Stimulated activated CD8-positive, alpha-beta memory T cell treated with anti-CD3 and anti-CD28 coated beads, Interleukin-15, amount 100 ng/mL, for 48 hours (primary cell): ENCODE measurements at places on chromosomes 12 and 14.

GRCh38 chr12:53251477-53252348, 16.4 kb upstream of the ESPL1 start:
- DNase-seq: peak; percentile 58

- no peak for DNase-seq
Observed at GRCh38 chr14:98293576-98293975, 978.4 kb downstream of the BCL11B start.

GRCh38 chr12:124648710-124649384, 81.4 kb upstream of the NCOR2 start:
- DNase-seq: no peak

GRCh38 chr14:42319996-42320395, 713.3 kb downstream of the LRFN5 start:
- no peak for DNase-seq

- DNase-seq: no peak
Observed at GRCh38 chr12:89983622-89984021, 275.0 kb upstream of the ATP2B1 start.

- no peak for DNase-seq
Observed at GRCh38 chr12:69007855-69008351, 74.9 kb upstream of the CPM start.

GRCh38 chr12:19129486-19130223, at the start of gene PLEKHA5:
PLEKHA5 (plus strand) TSS chr12:19129733; CDS start chr12:19129800, 67 bp downstream.
- DNase-seq: peak; percentile 28

DNA sequence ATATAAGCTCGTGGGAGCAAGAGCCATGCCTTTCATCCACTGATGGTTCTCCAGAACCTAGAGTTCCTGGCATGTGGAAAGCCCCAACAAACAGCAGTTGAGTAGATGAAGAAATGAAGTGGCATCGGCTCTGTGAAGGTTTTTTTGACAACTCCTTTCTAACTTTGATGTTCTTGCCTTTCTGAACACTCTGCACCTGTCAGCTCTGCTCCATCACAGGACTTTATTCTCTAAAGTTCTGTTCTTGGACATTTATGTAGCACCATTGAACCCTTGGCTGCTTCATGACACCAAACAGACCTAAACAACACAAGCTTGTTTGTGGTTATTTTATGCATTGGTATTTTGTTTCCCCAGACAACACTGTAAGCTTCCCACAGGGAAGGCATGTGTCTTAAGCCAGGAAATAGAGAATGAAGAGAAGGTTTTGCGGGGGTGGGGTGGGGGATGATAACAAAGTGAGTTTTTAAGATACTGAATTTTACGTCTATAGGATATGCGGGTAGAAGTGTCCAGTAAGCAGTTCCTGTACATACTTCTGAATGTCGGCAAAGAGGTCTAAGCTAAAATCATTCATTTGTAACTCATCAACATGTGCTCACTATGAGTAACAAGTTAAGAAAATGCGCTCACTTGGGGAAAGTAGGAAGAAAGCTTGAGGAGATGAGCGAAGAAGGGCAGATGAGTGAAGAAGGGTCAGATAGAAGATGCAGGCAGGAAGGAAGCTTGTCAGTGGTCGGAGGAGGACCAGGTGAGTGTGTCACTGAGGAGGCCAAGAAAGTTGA, 146.0 kb upstream of the PLEKHG7 start:
- DNase-seq: no peak

DNA sequence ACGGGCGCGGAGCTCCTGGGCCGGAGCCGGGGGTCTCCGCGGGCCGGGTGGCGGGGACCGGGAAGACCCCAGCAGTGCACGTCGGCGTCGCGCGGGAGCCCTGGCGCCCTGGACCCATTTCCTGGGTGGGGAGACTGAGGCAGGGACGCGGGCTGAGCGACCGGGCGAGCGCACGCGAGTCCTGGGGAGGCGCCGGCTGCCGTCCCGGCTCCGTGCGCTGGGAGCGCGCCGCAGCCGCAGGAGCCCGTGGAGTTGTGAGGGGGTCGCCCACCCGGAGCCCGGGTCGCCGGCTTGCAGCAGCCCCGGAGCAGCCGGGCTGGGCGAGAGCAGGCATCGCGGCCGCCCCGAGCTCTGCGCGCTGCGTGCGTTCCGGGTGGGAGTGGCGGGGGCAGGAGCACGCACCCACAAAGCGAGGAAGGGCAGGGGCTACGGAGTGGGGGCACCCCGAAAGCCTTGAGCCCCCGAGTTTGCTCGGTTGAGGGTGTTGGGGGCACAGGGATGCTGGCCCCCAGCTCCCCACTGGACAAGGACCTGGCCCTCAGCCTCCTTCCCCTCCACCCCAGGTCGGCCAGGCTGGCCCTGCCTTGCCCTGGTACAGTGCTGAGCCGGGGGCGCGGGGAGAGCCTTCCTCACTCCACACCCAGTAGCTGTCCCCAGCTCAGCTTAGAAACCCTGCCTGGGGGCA, 620 bp downstream of the MMP17 start:
- no peak for DNase-seq

- peak; percentile 43 for DNase-seq
Observed at GRCh38 chr12:6345319-6346091, 3.6 kb upstream of the TNFRSF1A start.

- no peak for DNase-seq
Observed at GRCh38 chr12:123393747-123394146, 9.8 kb downstream of the KMT5A start.

- no peak for DNase-seq
Observed at GRCh38 chr14:96653597-96653996, 143.6 kb upstream of the VRK1 start.

- no peak for DNase-seq
Observed at GRCh38 chr12:117408161-117408791, 46.9 kb upstream of the NOS1 start.

- no peak for DNase-seq
Observed at GRCh38 chr12:24615967-24616411, 332.9 kb downstream of the BCAT1 start.

DNA sequence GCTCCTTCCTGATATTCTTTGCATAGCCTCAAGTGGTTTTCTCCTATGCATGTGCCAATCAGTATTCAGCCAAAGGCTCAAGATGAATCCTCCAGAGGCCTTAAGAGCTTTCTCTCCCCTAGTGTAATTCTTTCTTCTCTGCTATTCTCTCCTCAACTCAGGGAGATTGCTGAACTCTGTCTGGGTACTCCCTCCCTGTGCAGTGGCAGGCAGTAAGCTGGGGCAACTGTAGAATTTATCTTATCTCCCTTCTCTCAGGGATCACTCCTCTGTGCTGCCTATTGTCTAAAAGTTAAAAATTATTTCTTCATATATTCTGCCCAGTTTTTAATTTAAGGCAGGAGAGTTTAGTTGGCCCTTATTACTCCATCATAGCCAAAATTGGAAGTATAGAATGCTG, 28.5 kb upstream of the RTRAF start:
- DNase-seq: no peak

DNA sequence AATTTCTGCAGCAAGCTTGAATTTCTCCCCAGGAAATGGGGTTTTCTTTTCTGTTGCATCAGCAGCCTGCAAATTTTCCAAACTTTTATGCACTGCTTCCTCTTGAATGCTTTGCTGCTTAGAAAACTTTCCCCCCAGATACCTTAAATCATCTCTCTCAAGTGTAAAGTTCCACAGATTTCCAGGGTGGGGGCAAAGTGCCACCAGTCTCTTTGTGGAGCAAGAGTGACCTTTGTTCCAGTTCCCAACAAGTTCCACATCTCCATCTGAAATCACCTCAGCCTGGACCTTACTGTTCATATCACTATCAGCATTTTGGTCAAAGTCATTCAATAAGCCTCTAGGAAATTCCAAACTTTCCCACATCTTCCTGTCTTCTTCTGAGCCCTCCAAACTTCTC, 241.6 kb upstream of the TMTC1 start:
- no peak for DNase-seq

GRCh38 chr12:124566997-124567672, at the start of gene NCOR2:
NCOR2 (minus strand) TSS chr12:124567612; CDS start chr12:124495251, 72,361 bp downstream.
- DNase-seq: peak; percentile 29

DNA sequence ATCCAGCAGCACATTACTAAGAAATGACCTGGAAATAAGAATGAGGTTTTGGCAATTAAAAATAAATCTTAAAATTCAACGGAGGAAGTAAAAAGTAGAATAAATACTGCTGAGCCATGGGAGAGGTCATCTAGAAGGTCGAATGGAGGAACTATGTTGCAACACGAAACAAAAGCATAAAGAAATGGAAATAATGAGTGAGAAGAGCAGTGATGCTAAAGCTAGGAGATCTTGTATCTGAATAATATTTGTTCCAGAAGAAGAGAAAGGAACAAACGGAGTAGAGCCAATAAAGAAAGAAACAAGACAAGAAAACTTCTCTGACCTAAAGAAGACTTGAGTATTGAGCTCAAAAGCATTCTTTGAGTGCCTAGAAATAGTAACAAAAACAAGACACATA, 6.6 kb upstream of the KRT7 start:
- no peak for DNase-seq

GRCh38 chr12:5439788-5440300, 7.9 kb downstream of the NTF3 start:
- no peak for DNase-seq

DNA sequence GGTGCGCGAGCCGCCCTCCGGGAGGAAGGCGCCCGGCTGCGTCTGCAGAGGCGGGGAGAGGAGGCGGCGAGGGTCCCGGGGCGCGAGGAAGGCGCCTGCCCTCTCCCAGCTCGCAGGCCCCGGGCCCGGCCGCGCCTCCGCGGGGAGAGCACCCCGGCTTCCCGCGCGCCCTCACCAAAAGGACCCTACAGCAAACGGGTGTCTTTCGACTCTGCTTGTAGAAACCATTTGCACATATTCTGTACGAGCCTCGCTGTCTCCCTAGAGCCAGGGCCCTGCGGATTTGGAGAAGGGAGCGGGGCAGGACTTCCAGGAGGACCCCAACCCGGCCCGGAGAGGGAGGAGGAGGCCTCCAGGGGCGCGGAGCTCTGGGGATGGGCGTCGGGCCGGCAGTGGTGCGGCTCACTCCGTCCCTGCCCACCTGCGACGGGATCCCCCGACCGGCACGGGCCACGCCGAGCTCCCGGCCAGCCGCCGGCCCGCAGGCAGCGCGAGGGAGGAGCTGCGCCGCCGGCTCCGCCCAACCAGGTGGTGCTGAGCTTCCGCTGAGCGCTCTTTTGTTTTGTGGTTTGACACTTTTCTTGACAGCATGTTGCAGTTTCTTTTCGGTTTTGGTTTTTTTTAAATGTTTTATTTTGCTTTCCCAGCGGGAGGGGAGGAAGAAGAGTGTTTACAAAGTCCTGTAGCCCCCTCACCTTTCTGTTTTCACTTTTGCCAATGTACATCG, 103.3 kb upstream of the FKBP4 start:
- peak; percentile 28 for DNase-seq

GRCh38 chr14:77489041-77489440, 9.6 kb downstream of the ISM2 start:
- no peak for DNase-seq

GRCh38 chr12:19719672-19720071, 280.4 kb downstream of the AEBP2 start:
- DNase-seq: no peak

- DNase-seq: no peak
Observed at GRCh38 chr12:1924996-1925683, 6.7 kb upstream of the CACNA2D4 start.

DNA sequence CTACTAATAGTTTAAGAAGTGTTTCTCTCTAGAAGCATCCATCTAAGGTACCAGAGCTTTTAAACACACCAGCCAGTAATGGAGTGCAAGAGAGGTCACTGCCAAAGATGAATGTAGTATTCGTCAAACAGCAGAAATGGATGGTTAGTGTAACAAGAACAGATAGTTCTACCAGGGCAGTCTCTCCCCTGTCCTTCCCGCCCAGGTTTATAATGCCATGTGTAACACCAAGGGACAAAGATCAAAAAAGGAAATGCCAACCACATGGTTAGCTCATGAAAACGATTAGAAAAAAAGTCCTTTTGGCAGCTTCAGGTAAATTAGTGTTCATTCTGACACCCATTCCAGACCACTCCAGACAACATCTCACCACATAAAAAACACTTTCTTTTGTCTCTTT, 100.9 kb downstream of the RPS29 start:
- no peak for DNase-seq

GRCh38 chr14:60710494-60710893, 13.7 kb downstream of the SIX4 start:
- DNase-seq: no peak

- DNase-seq: no peak
Observed at GRCh38 chr12:45789025-45789424, 59.5 kb downstream of the ARID2 start.

GRCh38 chr12:9751204-9752144, 9.2 kb downstream of the CD69 start:
- no peak for DNase-seq

DNA sequence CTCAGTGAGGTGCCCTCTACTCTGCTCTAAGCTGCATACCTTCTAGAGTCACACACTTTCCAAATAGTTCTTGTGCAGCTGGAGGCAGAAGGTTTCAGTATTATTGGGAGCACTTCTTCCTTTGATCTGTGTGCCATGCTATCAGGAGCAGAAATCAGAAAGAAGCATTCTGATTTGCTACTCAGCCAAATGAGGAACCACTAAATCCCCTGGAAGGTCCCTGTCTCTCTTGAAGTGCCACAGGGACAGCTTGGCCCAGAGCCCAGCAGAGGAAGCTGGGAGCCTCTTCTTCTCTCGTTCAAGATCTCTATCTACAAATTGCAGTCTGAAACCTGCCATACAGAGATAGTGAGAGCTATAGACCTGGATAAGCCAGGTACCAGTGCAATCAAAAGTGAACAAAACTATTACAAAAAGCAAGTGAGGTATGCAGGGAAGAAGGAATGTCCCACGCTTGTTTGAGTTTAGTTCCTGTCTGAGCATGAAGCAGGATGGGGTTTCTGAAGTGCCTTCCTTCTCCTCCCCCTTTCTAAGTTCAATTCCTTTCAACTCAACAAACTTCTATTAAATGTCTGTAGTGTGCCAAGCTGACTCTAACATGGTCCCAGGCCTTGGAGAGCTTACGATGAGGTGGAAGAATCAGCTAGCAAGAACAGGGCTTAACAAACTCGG, 100.9 kb upstream of the PARP11 start:
- no peak for DNase-seq

- DNase-seq: no peak
Observed at GRCh38 chr12:124613151-124613585, 45.8 kb upstream of the NCOR2 start.

DNA sequence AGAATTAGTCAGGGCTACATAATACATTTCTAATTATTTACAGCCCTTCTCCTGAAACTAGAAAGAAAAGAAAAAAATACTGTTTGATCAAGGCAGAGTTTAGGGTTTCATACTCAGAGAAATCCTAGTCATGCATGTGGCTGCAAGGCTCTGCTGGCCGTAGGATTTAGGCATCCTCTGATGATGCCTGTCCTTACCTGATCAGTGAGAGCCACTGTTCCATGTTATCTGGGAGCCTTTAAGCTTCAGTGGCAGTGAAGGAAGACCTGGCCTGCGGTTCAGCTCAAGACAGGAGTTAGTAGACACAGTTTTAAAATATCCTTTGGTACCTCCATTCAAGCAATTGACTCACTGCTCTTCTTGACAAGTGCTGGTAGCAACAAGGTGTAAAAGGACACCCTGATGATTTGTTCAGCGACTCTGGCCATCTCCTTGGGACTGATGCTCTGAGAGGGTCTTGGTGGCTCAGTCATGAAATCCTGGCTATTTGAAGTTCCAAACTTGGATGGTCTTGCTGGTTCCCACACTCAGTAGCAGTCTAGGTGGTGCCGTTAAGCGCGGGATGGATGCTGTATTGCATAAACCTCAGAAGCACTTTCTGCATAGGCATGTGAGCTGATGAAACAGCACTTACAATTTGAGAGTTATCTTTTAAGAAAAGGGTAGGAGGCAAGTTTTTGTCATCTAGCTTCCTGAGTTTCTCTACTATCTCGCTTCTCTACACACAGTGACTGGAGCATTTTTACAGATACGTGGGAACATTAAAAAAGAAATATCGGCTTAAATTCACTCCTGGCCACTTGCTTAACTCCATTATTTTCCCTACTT, 162.0 kb downstream of the SAMD4A start:
- DNase-seq: no peak
